Esophagus muscularis mucosa (tissue), 4 donors: ENCODE measurements at places on chromosomes 3 and 15. TPM values are rescaled to one million over a fixed set of nuclear protein-coding genes. Genes with fewer than 3 reads are reported as not detected.

The CPN2 gene
- total RNA-seq, result not detected

The TMEM207 gene
- total RNA-seq, result not detected

The C3orf85 gene
- not detected for total RNA-seq

The USP4 gene
- total RNA-seq, result 17.9 TPM

The TM4SF4 gene
- total RNA-seq, result not detected

The NR1I2 gene
- not detected for total RNA-seq

The GPR87 gene
- not detected for total RNA-seq

The XCR1 gene
- not detected for total RNA-seq

The MEGF11 gene
- not detected for total RNA-seq

The BMF gene
- 7.6 TPM for total RNA-seq

The ROBO1 gene
- total RNA-seq, result 14.2 TPM

The ADAMTSL3 gene
- 16.6 TPM for total RNA-seq

The GHRL gene
- not detected for total RNA-seq

The HRG gene
- total RNA-seq, result not detected
